Muscle of arm (tissue), 14 donors: ENCODE measurements at places on chromosomes 3 and 15.

DNA sequence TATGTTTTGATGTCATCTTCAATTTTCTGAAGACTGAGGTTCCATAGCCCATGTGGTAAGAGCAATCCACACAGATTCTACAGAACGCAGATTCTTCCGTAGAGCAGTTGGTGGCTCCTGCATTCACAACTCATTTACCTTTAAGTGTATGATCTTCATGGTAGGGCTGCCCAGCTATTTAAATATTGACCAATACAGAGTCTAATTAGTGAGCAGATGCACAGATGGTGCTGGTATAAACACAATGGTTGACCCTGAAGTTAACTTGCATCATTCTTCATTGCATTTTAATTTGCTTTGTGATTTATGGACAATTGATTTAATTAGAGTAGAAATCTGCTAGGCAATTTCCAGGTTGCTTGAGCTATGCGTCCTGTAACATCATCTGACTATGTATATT, 269.2 kb downstream of the SQOR start:
- DNase-seq: no peak

DNA sequence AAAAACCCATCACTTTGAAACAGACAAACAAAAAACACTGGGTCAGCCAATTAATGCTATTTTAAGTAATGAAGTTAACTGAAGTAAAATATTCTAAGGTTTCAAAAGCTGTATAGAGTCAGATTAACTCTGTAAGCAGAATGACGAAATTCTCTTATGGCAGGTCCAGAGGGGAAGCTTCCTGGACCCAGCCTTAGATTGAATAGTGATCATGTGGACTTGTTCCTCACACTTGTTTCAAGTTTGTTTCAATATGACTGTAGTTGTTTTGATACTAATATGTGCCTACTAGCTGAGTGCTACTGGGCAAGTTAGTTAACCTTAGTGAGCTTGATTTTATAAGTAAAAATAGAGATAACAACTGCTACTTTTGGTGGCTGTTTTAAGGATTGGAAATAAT, 32.6 kb downstream of the PLS1 start:
- no peak for DNase-seq

DNA sequence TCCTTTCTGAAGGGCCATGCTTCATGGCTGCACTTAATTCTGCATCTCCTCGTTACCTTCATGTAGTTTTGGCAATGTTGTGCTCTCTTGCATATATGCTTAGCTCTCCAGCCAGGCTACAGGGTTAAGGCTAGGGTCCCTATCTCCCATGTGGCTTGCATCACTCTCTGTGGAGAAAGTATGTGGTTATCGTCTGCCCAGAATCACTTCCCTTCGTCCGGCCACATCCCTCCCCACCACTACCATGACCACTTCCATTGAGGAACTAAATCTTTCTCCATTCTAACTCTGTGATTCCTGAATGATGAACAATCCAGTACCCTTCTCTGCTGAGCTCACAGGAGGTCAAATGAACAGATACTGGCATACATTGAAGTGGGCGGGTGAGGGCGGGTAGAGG, 34.0 kb downstream of the WWTR1 start:
- DNase-seq: no peak

DNA sequence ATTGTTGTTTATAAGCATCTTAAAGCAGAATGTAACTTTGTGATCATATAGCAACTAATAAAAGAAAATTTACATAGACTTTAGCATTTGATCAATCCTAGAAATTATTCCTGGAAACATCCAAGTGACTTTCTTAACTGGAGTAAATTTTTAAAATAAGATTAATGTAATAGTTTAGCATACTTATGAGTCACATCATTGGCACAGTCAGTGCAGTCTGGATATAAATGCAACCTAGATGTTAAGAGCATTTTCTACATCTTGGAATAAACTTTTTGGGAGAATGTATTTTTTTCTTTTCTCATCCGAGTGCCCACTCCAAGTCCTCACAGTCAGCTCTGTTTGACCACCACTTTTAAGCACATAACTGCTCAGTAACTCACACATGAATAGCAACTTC, 324.6 kb upstream of the PLSCR5 start:
- no peak for DNase-seq

GRCh38 chr3:121730940-121731687, 18.4 kb downstream of the GOLGB1 start:
- no peak for DNase-seq

DNA sequence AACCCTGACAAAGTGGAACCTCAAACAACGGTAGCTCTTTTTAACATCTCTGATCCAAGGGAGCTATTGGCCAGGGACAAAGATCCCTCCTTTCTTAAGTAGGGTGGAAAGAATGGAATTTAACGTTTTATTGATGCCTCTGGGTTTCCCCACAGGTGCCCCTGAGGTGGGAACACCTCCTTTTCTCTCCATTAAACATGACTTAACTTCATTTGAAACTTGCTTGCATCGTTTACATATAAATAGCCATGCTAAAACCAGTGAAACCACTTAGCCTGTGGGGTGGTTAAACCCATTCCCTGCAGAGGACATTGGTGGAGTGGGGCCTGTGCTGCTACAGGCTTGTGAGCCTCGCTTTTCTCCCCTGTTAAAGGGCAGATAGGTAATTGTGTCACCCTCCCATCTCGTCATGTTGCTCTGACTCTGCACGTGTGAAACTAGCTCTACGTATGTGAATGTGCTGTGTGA, 9.7 kb downstream of the CGNL1 start:
- no peak for DNase-seq

- no peak for DNase-seq
Observed at GRCh38 chr3:31968369-31968926, 12.6 kb downstream of the OSBPL10 start.

DNA sequence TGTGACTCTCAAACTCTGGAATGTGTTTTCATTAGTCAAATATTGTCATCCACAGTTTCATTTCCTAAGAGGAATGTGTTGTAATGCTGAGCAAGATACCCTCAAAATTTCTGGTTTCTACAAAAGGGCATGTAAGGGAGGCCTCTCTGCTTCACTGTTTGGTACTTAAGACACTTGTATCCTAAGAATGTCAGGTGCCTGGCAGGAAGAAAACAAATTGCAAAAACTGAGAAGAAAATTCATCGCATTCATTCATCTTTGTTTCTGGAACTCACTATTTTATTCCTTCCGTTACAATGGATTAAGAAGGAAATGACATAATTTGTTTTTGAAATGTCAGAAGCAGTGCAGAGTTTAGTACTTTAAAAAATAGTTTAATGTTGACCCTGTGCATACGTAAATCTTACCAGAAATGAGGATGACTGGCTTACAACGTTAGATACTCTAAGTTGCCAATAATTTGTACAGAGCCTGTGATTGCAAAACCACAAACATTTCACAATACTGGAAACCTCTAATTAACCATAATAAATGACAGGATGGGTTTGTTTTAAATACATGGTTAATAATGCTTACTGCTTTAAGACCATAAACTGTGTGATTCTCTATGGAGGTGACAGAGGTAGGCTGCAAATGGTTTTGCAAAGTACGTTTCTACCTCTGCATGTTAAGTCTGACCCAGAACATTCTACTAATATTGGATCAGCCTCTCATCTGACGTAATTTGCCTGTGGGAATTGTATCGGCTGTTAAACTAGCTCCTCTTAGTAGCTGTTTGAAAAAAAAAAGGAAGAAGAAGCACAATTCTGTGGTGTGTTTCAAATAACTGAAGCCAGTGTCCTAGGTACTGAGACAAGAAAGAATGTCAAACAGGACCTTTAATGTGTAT, 477.8 kb downstream of the RBMS3 start:
- peak; percentile 81 for DNase-seq

- DNase-seq: no peak
Observed at GRCh38 chr15:48361685-48362084, 30.5 kb downstream of the DUT start.

- no peak for DNase-seq
Observed at GRCh38 chr3:159978353-159978752, 10.3 kb upstream of the IL12A start.

- DNase-seq: no peak
Observed at GRCh38 chr15:31561156-31561555, 234.5 kb downstream of the KLF13 start.

DNA sequence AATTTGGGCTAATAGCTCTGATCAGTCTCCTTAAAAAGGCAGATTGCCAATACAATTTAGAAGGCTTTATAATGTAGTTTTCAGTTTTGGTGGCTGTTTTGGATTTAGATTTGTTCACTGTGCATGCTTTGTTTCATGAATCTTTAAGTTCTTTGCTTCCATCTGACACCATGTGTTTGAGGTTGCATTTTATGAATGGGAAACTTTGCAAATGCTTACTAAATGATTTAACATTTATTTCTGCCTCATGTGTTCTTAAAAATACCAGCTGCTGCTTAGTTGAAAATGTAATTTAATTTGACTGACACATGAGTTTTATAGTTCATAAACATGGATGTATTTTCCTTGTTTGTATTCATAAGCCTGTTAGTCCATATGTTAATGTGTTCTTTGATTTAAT, 78.6 kb downstream of the RNF13 start:
- no peak for DNase-seq

- DNase-seq: no peak
Observed at GRCh38 chr15:39641191-39641889, 60.5 kb downstream of the THBS1 start.

DNA sequence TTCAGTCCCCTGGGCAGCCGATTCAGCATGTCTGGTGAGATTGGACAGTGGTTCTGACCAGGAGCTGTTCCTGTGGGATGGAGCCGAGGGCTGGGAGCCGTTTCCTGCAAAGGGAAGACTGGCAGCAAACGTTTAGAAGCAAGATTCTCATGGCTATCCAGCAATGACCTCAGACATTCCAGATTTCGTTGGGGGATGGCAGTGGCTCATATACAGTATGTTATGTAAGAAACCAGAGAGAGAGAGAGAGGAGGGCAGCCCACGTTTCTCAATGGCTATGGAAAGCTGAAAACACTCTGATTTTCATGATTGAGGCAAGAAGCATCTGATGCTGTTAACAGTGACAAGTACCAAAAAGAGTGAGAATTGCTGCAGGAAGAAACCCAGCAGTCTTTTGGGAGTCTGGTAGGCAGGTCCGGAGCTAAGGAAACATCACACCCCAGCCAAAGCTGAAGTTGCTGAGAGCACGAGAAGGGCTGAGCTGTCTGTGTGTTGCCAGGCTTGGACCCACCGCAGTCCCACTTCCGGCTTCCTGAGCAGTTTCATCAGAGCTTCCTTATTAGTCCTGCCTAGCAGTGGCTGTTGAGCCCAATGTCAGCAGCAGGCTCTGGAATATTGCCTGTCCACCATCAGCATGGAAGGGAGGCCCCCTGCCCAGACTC, 25.6 kb upstream of the VPS8 start:
- peak; percentile 79 for DNase-seq

- no peak for DNase-seq
Observed at GRCh38 chr15:94027581-94027980, 203.8 kb upstream of the MCTP2 start.

DNA sequence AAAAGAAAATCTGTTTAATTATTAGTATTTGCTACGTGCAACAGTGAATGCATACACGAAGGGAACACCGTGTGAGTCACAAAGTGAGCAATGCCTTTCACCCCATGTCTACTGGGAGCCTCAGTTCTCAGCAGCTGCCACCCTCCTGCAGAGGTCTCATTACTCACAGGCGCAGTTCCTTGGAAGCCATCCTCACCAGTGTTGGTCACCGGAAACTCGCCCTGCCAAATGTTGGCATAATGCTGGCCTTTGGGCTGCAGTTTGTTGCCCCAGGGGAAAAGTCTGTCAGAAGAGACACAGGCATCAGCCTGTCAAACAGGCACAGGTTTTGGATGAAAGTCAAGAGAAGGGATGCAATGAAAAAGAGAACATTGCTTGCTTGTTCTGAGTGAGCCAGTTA, 50.1 kb downstream of the SUMF1 start:
- DNase-seq: no peak

- no peak for DNase-seq
Observed at GRCh38 chr3:95797081-95797480, 1017.3 kb upstream of the EPHA6 start.

GRCh38 chr15:45631776-45632175, 3.1 kb upstream of the SQOR start:
- no peak for DNase-seq

- DNase-seq: no peak
Observed at GRCh38 chr15:99480016-99480810, 85.6 kb upstream of the MEF2A start.

GRCh38 chr3:186268616-186269448, 93.2 kb downstream of the DGKG start:
- no peak for DNase-seq

GRCh38 chr15:73982222-73982962, 9.7 kb downstream of the STOML1 start:
- peak; percentile 84 for DNase-seq

DNA sequence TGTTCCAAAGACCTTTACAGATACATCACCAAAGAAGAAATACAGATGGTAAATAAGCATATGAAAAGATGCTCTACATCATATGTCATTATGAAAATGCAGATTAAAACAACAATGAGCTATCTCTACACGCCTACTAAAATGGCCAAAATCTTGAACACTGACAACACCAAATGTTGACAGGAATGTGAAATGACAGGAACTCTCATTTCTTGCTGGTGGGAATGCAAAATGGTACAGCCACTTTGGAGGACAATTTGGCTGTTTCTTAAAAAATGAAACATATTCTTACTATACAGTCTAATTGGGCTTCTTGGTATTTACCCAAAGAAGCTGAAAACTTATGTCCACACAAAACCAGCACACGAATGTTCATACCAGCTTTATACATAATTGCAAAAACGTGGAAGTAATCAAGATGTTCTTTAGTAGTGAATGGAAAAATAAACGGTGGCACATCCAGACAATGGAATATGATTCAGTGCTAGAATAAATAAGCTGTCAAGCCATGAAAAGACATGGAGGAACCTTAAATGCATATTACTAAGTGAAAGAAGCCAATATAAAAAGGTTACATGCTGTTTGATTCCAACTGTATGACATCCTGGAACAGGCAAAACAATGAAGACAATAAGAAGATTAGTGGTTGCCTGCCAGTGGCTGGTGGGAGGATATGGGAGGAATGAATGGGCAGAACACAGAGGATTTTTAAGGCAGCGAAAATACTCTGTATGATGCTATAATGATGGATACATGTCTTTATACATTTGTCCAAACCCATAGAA, 81.3 kb upstream of the NEDD4 start:
- DNase-seq: no peak

DNA sequence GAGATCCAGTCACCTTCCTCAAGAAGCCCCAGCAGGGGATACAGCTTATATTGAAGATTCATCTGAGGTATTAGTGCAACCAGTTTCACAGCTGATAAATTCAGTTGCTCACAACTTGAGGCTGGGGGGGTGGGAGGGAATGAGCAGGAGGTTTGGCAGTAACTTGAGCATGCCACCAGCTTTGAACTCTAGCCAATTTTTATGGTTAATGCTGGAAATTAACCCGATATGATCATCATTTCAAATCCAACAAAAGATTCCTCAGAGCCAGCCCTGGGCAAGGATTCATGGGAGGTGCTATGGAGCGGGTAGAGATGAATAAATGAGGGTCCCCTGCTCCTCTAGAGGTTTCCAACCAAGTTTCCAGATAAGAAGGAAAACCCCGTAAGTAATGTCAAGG, 73.1 kb upstream of the HES1 start:
- DNase-seq: no peak

- DNase-seq: no peak
Observed at GRCh38 chr3:32281570-32282106, 43.2 kb downstream of the CMTM8 start.
